ENCODE measurements at places on chromosomes 3 and 15. TPM values are rescaled to one million over a fixed set of nuclear protein-coding genes. Genes with fewer than 3 reads are reported as not detected.

- DNase-seq: no peak
These were observed 42.9 kb upstream of the LPP start for GRCh38 chr3:188111002-188111584.

DNA sequence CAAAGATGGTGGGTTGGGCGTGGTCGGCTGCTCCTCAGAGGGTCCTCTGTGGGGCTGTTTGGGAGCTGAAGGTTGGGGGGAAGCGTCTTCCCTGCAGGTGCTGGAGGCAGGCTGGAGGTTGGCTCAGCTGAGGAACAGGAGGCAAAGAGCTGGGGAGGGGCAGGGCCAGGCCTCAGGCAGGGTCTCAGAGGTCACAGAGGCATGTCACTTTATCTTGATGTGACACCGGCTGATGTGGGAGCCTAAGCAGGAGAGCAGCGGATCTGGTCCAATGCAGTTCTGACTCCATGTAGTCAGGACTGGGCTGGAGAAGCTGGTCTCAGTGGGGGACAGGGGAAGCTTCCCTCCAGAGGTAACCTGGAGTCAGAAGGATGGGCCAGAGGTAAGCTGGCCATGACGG, 7.7 kb upstream of the GNAT1 start:
- DNase-seq: no peak

DNA sequence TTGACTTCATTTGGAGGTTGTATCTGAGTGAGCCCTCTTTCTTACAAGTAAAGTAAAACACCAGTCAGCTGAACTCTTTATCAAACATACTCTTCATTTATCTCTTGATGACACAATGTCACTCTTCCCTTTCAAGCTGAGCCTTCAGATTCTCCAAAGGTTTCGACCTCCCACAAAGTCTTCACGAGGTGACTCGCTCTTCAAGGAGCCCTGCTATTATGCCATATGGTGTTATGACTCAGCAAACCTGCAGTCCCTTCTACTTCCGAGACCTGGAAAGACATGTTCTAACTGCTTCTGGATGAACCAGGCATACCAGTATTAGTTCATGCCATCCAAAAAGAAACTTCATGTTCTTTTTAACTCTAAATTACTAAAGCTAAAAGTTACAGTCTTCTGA, 23.1 kb downstream of the AADAC start:
- DNase-seq: no peak

Gene SLC9A9
- 30.7 TPM for total RNA-seq

Gene MST1R
- 38.1 TPM for total RNA-seq

Gene SV2B
- 3.2 TPM for total RNA-seq

Gene BCHE
- 2.9 TPM for total RNA-seq

Measured in vagina (tissue), 2 donors.